ENCODE measurements at places on chromosomes 6 and 20.
A peak's percentile ranks its signal among the peaks of the same experiment; 100 is the strongest.

- no peak for DNase-seq
Measured at GRCh38 chr20:45959956-45960630, 11.9 kb downstream of the ZNF335 start.

DNA sequence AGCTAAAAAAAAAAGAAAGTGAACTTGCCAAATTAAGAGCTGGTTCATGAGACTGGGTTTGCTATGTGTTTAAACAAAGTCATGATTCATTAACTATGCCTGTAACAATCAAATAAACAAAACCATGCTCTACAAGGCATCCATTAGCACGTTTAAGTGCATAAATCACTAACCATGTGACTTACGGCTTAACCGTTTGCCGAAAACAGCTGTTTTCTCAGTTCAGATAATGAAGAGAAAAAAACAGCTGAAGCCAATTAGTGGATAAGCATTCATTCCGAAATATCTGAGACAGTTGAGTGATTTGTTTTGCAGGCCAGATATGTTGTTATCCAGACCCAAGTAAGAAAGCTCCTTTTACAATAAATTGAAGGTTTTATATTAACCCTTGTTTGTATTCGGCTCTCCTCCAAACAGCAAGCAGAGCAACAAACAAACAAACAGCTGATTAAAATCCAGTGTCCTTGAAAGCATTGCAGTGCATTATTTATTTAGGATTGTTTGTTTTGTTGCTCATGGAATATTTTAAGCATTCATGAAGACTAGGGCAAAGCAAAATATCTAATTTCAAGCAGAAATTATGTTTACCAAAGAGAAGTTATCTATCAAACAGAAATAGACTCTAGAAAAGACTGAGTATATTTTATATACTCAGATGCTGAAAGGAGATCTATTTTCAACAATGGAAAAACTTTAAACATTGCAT is 343.5 kb downstream of the RFPL4B start:
- no peak for DNase-seq

GRCh38 chr6:14694308-14694707 is 551.6 kb upstream of the JARID2 start:
- no peak for DNase-seq

DNA sequence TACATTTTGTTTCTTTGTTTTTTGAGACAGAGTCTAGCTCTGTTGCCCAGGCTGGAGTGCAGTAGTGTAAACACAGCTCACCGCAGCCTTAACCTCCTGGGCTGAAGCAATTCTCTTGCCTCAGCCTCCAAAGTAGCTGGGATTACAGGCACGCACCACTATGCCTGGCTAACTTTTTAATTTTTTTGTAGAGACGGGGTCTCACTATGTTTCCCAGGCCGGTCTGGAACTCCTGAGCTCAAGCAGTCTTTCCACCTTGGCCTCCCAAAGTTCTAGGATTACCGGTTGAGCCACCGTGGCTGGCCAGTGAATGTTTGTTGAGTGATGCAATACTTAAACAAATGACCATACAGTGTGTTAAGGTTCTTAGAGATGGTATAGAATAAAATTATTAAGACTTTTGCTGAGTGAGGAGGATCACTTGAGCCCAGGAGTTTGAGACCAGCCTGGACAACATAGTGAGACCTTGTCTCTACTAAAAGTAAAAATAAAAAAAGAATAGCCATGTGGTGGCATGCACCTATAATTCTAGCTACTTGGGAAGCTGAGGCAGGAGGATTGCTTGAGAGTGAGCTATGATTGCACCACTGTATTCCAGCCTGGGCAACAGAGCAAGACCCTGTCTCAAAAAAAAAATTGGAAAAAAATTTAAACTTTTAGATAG is 13.4 kb downstream of the CEP250 start:
- DNase-seq: no peak

- no peak for DNase-seq
Measured at GRCh38 chr6:80607811-80608391, 501.4 kb downstream of the BCKDHB start.

GRCh38 chr6:107819217-107819616 is 4.9 kb downstream of the SCML4 start:
- DNase-seq: no peak

- DNase-seq: no peak
Measured at GRCh38 chr6:90790058-90790457, 203.2 kb upstream of the MAP3K7 start.

- DNase-seq: no peak
Measured at GRCh38 chr20:57662456-57663240, 42.4 kb upstream of the ZBP1 start.

GRCh38 chr20:20286061-20286460 is 81.8 kb upstream of the INSM1 start:
- no peak for DNase-seq

DNA sequence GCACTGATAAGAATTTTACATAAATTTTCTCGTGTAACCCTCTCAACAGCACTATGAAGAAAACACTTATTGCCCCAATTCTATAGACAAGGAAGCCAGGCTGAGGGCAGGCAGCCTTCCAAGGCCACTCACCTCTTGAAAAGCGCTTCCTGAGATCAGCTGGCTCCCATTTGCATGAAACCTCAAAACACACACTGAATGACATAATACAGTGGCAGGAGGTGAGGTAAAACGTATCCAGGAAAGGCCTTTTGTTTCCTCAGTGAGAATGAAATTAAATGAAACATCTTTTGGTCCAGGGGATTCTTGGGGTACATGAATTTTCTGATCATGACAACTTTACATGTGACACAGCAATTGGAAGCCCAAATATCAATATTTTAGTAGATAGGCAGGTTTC is 112.5 kb downstream of the WDR27 start:
- no peak for DNase-seq

GRCh38 chr20:43017241-43018030 is 172.3 kb downstream of the PTPRT start:
- no peak for DNase-seq

- no peak for DNase-seq
Measured at GRCh38 chr20:45140836-45141235, 16.6 kb upstream of the WFDC12 start.

DNA sequence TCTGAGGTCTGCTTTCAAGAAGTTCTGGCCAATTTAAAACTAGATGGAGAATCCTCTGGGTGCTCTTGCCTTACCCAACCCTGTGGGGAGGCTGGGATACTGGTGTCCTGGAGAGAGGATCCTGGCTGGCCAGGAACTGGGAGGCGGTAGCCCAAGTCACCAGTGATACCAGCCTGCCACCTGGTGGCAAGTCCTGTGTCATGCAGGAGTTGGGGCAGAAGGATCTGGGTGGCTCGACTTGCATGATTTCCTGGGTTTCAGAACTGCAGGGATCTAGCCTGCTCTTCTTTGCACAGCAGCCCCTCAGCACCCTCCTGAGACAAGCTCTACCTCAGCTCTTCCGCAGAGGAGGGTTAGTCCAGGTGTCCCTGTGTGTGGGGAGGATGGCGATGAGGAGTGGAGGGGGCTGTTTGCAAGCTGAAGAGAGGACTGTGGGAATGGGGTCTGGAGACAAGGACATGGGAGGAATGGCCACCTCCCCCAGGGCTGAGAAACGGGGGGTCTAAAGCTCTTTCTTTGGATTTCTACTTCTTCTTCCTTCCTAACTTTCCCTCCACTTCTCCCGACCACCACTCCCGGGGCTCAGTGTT is 4.2 kb downstream of the KCNK17 start:
- no peak for DNase-seq

GRCh38 chr6:83429857-83430610 is 817 bp downstream of the ME1 start:
- no peak for DNase-seq

DNA sequence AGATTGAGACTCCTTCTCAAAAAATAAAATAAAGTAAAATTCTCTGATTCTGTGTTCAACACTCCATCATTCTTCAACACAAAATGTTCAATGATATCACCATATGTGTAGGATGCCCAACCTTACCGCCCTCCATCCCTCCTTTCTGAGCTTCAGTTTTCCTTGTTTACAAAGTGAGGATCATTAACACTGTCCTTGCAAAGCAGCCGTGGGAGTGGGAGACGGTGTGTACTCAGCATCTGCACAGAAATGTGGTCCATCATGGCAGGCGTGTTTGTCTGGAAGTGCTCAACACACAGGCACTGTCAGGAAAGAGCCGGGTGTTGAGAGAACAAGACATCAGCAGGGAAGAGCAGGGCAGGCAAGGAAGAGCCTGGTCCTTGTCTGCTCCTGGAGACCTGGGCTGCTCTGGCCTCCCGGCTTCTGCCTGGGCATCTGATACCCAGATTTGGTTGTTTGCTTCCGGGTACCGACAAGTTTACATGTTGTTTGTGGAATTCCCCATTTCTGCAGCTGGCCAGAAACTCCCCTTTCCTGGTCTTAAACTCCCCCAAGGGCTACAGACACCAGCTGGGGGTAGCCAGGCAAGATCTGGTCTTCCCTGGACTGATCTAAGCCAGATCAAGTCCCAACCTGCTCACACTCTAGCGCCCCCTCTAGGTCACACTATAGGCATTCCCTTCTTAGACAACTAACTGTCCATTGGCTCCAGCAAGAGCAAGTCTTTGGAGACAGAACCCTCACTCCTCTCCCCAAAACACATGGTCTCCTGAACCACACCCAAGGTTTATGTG is 26.7 kb upstream of the TTPAL start:
- DNase-seq: no peak

GRCh38 chr20:34220561-34220960 is 20.7 kb upstream of the ASIP start:
- DNase-seq: no peak

GRCh38 chr6:14770572-14770971 is 475.3 kb upstream of the JARID2 start:
- no peak for DNase-seq

DNA sequence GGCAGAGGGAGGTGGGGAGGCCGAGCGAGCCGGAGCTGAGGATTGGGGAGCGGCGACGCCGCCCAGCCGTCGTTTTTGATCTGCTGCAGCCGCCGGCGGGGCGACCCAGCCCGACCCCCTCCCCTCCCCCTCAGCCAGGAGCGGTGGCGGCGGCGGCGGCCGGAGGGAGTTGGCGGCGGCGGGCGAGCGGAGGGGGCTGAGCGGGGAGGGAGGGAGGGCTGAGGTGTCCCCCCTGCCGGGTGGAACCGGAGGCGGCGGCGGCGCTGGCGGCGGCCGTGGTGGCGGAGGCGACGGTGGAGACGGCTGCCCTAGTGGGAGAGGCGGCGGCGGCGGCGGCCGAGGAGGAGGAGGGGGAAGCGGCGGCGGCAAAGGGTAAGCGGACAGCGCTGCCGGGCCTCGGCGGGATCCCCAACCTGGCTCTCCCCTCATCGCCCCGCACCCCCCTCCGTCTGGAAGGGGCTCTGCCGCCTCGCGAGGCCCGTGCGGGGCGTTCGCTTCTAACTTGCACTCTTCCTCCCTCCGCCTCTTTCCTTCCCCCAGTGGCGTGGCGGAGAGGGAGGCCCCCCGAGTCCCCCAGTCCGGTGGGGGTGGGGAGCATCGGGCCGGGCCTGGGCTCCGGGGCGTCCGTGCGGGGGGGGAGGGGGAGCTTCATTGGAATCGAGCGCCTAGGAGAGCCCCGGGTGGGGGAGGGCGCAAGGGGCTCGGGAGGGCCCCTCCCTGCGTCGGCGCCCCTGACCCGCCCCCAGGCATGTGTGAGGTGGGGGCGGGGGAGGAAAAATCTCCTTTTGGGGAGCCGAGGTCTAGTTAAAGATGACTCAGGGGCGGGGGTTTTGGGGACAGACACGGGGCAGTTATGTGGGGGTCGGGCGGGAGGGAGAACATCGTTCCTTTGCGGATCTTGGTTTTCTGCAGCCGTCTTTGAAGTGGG is at the start of gene TAB2:
TSS of gene TAB2 (plus strand) at position 69 of the 928 bp plus-strand sequence. CDS start 52,286 bp downstream, outside the sequence.
- DNase-seq: peak; percentile 76

DNA sequence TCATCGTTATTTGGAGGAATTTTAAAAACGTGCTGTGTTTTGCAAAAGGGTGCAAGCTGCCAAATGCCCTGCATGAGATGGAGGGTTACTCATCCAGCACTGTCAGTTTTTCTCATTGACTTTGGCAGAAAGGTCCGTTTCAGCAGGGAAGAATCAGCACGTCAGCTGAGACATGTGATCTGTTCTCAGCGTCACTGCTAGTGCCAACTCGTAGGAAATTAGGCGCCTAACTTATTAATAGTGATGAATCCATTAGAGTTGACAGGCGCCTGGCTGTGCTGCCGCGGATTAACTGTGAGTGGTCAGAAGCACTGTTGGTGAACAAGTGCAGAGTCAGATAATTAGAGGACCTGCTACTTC is 175.5 kb upstream of the FOXQ1 start:
- DNase-seq: no peak

DNA sequence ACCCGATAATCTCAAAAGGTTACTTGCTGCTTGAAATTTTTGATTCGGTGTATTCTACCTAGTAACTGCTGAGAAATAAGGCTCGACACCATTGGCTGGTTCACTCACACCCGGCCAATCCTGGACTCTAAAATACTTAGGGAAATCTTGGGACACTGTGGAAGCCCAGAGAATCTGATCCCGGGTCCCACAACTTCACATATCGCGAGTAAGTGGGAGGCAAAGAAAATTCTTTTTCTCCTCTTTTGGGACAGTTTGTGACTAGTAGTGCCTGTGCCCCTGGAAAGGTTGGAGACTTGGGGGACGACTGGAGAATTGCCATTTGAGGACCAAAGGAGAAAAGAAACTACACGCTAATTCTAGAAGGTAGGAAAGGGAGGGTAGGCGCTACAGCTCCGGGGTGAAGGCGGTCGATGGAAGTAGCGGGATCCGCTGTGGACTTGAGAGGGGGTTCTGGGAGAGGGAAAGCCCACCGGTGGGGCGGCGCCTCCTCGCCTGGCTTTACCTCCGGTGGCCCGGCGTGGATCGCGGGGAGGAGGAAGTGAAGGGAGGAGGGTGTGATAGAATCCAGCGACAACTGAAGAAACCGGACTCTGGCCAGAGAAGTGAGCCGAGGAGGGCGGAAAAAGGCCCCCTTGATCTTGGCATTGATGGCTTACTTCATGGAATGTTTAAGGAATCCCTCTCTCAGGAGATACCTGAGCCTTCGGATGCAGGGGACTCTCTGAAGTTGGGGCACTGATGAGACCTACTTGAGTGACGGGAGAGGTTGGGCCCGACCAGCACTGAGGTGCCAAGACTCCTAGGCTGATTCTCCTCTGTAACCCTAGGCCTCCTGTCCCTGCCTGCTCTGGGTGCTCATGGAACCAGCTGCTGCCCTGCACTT is 18.8 kb upstream of the BTN3A3 start:
- DNase-seq: no peak

DNA sequence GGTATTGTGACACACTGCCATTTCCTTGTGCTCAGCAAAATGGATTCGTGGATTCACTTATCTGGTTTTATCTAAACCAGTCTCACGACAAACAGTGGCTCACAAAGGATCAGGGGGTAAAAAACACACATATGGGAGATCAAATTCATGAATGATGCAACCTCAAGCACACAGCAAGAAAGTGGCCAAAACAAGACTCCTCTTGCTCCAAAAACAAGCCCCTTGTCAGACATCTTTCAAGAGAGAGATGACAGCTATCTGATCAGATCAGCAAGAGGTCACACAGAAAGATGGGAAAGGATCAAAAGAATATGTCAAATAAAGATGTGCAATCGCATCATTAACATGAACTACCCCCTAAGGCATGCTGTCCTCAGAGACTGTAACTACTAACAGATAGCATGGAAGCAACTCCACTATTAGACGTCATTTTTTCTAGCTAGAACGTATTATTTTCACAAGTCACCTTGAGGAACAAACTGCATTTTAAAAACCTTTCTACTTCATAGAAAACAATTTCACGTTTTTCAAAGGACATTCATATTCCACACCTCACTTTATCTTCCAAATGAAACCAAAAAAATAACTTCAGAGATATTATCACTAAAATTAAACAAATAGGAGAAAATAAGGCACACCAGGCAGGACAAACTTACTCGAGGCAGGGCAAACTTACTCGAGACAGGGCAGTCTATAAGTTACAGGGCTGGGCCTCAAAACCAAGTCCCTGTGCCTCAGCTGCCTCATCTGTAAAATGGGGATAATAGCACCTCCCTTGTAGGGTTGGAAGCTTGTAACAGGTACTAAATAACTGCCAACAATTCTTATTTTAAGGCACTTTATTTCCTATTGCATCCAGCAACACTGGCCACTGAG is 122.3 kb downstream of the PREX1 start:
- DNase-seq: no peak

Measured in stimulated activated CD4-positive, alpha-beta T cell treated with anti-CD3 and anti-CD28 coated beads, Interleukin-1b, Interleukin-23, amount 100 ng/mL, for 1 hour (primary cell).